ENCODE measurements at places on chromosomes 4 and X.
A peak's percentile ranks its signal among the peaks of the same experiment; 100 is the strongest.

GRCh38 chrX:21799767-21800166 lies 39.6 kb upstream of the MBTPS2 start:
- no peak for DNase-seq

DNA sequence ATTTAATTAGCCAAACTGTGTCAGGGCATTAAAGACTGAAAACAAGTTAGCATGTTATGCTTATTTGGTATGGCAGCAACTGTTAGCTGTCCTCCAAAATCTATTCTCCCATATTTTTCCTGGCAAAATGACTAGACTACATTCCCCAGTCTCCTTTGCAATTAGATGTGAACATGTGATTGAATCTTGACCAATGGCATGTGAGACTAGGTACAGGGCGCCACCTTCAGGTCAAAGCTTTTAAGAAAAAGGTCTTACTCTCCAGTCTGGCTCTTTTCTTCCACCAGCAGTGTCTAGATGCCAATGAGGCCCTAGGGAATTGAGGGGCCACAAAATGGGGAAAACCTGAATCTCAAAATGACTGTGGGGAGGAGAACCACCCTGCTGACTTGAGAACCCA lies 408.2 kb downstream of the SMARCA1 start:
- no peak for DNase-seq

DNA sequence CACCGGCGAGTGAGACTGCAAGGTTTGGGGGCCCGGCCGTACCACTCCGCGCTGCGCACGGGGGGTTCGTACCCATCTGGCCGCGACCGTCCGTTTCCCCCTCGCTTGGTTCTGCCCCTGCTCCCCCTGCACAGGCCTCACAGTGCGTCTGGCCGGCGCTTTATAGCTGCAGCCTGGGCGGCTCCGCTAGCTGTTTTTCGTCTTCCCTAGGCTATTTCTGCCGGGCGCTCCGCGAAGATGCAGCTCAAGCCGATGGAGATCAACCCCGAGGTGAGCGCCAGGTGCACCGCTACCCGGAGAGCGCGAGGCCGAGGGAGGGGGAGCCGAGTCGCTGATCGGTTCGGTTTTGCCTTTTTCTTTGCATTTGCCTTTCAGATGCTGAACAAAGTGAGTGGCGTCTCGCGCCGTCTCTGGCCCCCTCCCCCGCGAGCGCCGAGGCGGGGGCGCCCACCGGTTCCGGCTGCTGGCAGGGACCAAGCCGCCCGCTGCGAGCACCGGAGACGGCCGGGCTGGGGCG lies at the start of gene UCHL1:
Gene UCHL1, plus strand, starts transcription at position 189 of the 517 bp plus-strand sequence. Its CDS starts 49 bp downstream, at position 238.
- peak; percentile 73 for DNase-seq

DNA sequence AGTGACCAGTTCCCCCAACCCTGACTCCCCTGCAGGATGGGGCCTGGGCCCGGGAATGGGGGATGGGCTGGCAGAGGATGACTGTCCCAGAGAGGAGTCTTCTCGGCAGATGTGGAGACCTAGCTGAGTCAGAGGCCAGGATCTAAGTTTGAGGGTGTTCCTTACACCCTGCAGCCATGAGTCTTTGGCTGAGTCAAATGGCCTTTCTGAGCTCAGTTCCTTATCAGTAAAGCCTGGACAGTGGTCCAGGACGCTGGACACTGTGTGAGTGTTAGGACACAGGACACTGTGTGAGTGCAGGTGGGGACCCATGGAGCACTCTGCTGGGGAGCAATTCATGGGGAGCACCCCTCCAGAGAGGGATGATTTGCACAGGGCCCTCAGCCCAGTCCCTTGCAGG lies 5.0 kb downstream of the IL9R start:
- DNase-seq, result no peak

GRCh38 chr4:185257086-185257485 lies 47.7 kb downstream of the SNX25 start:
- no peak for DNase-seq

DNA sequence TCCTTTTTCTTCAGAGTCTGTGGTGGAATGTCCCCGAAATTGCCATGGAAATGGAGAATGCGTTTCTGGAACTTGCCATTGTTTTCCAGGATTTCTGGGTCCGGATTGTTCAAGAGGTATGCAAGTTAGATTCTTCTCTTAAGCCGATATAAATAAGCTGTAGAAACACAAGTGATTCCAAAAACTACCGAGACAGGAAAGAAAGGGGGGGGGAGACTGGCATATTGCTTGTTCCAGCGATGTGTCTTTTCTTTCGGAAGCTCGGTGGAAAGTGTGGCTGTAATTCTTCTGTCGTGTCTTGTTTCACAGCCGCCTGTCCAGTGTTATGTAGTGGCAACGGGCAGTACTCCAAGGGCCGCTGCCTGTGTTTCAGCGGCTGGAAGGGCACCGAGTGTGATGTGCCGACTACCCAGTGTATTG lies 236.9 kb downstream of the DCTD start:
- DNase-seq, result peak; percentile 39

GRCh38 chr4:165461159-165461821 lies 82.5 kb downstream of the CPE start:
- peak; percentile 70 for DNase-seq

DNA sequence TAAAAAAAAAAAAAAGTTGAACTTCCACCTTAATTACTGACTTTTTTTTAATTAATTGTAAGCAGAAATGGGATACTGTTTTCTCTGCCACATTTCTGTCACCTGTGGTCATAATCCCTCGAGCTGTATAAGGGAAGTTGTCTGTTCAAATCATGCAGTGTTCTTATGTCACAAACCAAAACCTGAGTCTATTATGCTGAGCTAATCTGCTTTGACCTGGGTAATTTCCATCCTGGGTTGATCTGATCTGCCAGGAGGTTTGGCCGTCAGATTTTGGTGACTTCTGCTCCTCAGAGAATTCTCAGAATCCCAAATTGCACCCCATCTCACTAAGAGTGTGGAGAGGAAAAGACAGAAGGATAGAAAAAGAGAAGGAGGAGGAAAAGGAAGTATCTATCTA lies 683.1 kb downstream of the KCTD8 start:
- DNase-seq, result no peak

DNA sequence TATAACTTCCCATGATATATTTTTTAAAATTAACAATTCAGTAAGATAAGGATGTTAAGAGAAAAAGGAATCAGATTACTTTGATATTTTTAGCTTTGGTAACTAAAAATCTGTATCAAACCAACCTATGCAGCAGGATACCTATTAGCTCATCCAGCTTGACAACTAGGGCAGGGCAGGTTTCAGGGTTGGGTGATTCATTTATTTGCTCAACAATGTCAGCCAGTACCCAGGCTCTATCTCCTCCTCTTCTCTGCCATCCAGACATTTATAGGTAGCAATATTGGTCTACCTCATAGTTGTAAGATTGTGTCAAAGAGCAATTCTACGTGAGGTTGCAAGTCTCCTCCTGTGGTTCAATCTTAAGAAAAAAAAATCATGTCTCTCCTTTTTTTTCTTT lies 421.9 kb downstream of the ANKRD50 start:
- no peak for DNase-seq

DNA sequence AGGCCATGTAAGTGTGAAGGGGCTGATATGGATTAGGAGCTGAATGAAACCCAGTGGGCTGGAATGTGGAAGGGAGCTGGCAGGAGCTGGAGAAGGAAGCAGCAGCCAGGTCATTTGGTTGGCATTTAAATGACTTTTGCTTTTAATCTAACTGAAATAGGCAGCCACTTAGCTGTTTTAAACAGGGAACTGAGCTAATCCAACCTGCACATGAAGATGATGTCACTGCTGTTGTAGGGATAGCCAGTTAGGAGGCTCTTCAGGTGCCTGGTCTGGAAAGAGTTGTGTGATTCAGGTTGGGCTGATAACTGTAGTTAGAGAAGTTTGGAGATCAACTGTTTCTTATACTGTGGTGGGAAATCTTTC lies 122.4 kb downstream of the PALLD start:
- DNase-seq, result no peak

DNA sequence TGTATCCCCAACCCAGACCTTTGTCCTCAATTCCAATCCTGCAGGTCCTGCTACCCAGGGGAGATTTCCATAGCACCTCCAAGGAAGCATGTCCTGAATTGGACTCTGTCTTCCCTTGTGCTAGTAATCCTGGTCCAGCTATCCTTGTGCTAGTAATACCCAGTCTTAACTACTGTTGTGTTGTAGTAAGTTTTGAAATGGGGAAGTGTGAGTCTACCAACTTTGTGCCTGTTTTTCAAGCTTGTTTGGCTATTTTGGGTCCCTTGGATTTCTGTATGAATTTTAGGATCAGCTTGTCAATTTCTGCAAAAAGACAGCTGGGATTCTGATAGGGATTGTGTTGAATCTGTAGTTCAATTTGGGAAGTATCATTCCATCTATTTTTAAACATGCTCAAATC lies 51.4 kb downstream of the CD99L2 start:
- no peak for DNase-seq

Data from femur (tissue), 1 donor.